ENCODE measurements at places on chromosomes 5 and 9. TPM values are rescaled to one million over a fixed set of nuclear protein-coding genes. Genes with fewer than 3 reads are reported as not detected.

Gene GABRB2
- total RNA-seq, result not detected

Gene TMED9
- 59.2 TPM for total RNA-seq

Gene SV2C
- total RNA-seq, result not detected

Gene PLK2
- 23.5 TPM for total RNA-seq
